ENCODE measurements at places on chromosomes 7 and 10.

GRCh38 chr7:71636329-71636728 lies 504.4 kb downstream of the GALNT17 start:
- no peak for DNase-seq

GRCh38 chr7:151705636-151706276 lies 171.2 kb downstream of the PRKAG2 start:
- no peak for DNase-seq

DNA sequence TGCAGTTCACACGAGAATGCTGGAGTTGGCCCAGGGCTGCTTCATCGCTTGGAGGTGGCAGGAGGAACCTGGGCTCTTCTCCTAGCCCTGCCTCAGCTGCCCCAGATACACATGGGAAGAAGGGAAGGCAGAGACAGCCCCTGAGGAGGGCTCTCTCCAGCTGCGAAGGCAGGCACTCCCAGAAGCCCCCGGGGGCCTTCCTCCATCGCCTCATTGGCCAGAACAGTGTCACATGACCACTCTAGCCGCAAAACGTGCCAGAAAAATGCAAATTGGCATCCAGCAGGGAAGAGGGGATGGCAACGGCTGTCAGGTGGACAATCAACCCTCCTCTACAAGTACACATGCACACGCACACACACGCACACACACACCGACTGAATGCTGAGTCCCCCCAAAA lies 217.8 kb upstream of the FRMD4A start:
- no peak for DNase-seq

GRCh38 chr7:84720456-84721097 lies 466.3 kb downstream of the SEMA3D start:
- DNase-seq: no peak

DNA sequence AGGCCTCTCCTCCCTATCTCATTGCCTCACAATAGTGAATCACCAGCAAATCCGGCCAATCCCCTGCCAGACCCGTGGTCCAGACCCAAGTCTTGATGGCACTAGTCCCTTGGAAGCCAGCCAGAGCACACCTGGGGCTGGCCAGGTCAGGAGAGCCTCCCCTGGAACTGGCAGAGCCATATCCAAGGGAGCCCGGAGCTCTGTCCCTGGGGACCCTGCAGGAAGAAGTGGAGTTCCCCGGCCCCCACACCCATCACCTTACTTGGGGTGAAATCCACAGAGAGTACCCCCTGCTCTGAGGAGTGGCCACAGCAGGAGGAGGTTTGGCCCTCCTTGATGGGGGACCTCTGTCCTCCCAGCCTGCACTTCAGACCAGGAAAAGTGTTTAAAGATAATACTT lies 122.5 kb downstream of the HECW1 start:
- no peak for DNase-seq

GRCh38 chr7:132191418-132191817 lies 384.9 kb downstream of the PLXNA4 start:
- DNase-seq: no peak

DNA sequence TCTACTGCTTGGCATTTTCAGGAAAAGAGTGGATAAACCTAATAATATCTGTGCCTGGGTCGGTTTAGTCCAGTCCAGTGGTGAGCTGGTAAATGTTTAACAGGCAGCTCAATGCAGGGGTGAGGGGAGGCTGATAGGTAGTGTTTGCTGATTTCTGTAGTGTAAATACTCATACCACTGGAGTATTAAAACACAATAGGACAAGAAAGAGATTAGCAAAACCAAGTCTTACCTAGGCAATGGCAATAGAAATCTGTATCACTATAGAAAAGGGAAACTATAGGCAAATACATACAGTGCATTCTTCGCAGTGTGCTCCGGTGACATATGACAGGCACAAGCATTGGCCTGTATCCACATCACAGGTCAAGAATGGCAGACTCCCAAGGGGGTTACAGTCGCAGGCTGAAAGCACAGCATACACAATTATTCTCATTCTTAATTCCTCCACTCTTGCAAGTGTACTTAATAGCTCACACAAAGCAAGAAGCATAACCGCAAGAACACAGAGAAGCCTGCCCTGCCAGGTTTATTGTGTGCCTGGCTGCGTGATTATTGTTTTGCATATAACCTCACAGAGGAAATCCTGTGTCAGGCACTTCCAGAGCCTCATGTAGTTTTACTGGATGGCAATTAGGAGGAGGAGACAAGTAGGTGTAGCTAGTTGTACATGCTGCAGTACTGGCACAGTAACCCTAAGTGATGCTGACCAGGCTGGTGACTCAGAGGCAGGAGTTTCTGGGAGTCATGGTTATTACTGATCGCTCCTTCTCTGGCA lies 35.0 kb downstream of the LAMB4 start:
- DNase-seq: no peak

Measured in stimulated activated CD8-positive, alpha-beta memory T cell treated with anti-CD3 and anti-CD28 coated beads, Interleukin-4, amount 100 ng/mL, for 1 hour (primary cell).